ENCODE measurements at places on chromosomes 3 and 15.
A peak's percentile ranks its signal among the peaks of the same experiment; 100 is the strongest.

- DNase-seq: no peak
Observed at GRCh38 chr3:72690629-72691028, 157.6 kb downstream of the SHQ1 start.

DNA sequence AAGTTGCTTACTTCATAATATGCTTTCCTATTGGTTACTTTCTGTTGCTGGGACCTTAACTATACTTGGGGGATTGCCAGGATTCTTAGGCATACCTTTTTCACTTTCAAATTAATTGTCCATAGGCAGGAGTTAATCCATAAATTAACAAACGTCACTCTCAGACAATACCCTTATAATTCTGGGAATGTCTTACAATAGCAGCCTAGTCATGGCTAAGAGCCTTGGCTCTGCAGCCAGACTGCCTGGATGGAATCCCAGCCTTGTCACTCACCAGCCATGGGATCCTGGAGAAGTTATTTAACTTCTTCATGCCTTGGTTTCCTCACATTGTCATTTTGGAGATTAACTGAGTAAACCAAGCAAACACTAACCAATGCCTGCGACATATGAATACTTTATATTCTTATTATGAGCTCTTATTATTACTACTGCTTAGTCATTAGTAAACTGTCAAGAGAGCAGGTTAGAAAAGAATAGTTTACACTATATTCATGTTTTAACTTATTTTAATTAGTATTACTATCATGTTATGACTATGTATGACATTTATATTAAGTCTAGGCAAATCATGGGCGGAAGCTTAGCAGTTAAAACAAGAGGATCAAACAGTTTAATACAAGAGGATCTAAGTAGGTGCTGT lies 29.0 kb downstream of the GYG1 start:
- no peak for DNase-seq

DNA sequence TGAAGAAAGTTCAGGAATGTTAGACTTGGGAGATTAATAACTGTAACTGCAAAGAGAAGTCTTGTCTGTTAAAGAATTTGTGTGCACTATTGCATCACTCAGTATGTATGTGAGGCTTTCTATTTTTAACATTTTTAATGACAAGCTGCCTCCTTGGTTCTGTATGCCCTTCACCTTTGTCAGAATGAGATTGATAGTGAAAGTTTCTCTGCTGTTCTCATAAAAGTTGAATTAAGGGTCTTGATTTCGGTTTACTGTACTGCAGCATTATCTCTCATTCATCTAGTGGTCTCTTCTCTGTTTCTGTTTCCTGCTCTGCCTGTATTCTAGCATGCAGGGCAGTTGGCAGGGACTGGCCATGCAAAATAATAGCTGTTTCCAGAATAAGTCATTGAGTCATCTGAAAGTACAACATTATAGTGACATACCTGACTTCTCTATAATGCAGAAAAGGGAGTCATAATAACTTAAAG lies 454.9 kb downstream of the IL5RA start:
- DNase-seq: no peak

DNA sequence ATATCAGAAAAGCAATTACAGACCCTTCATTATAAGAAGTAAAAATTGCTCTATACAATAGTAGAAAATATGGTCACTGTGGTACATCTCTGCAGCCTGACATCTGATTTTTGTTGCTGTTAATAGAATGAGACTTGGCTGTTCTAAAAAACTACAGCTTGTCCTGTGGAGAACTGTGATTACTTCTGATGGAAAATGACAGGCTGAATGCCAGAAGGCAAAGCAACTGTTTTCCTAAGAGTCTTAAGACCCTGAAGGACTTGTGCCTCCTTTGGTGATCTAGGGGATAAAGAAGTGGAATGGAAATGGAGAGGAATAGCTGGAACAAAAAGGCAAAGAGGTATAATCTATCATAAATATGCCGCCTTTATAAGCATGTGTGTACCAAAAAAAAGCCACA lies 314.8 kb downstream of the BCHE start:
- no peak for DNase-seq

DNA sequence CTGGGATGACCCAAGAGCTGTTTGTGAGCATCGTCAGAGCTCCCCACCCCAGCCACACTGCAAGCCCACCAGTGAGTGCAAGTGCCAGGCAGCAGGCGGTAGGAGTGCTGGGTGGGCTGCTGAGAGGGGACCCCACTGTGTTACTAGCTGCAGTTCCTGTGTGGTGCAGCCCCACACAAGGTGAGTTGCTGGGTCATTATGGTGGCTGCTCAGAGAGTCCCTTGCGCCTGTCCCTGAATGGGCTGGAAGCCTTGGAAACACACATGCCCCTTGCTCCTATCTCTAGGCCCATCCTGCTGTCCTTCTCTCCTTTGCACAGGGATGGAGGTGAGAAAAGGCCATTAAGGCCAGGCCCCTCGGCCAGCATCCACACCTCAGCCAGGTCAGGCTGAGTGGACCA lies 83.7 kb downstream of the SEC22A start:
- no peak for DNase-seq

DNA sequence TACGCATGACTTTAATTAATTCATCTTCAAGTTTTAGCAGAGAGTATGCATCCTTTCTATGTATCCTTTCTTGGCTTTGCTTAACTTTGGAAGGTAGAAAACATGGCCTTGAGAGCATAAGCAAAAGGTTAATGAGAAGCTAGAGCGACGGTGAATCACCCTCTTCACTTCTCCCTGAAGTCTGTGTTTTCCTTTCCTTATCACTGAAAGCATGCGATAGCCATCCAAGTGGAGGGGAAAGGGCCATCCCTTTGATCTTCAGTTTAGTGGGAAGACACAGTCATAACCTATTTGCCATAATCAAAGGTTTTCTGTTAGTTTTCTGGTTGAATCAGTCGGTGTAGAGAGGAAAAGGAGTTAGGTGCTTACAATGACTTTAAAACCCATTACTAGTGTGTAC lies 354.0 kb upstream of the ROBO2 start:
- no peak for DNase-seq

GRCh38 chr15:40766194-40766815 lies 2.4 kb downstream of the GCHFR start:
- no peak for DNase-seq

GRCh38 chr15:60546744-60547143 lies 67.8 kb upstream of the ICE2 start:
- DNase-seq: no peak

DNA sequence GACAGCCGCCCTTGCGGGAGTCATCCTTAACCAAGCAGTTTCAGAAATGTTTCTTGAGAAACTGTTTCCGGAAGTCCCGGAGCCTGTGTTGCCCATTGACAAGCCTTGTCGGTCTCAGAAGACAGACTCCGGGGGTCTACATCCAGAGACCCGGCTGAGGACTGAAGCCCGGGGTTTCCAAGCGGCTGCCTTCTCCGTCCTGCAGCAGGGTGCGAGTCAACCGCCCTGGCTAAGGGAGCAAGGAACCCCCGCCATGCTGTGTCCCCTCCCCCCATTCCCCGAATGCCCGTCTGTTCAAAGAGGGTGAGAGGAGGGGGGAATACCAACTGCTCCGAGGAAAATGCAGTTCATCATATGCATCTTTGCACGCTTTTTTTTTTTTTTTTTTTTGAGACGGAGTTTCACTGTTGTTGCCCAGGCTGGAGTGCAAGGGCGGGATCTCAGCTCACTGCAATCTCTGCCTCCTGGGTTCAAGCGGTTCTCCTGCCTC lies 61.6 kb downstream of the ATP1B3 start:
- DNase-seq: no peak

GRCh38 chr3:194087995-194088855 lies 47.7 kb upstream of the HES1 start:
- peak; percentile 72 for DNase-seq

- peak; percentile 50 for DNase-seq
Observed at GRCh38 chr15:74302821-74303359, 64.6 kb downstream of the CYP11A1 start.

DNA sequence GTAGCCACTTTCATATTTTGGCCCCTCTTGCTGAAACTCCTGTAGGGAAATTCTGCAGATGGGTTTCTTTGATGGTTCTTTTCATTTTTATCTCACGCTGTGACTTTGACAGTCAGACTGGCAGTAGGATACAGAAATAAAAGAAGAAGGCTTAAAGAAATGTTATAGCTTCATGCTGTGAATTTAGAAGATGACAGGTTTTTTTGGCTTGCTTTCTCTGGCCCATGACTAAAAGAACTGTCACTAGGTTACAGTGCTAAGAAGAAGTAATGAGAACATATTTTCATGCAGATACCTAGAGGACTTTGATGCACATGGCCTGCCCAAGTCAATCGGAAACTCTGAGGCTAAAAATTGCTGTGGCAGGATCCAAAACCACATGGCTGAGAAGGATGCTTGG lies 334.5 kb downstream of the EPHA6 start:
- no peak for DNase-seq

GRCh38 chr3:112776000-112776399 lies 70.7 kb downstream of the CD200R1L start:
- DNase-seq: no peak

GRCh38 chr15:49490966-49491365 lies 67.9 kb downstream of the FGF7 start:
- DNase-seq: no peak

DNA sequence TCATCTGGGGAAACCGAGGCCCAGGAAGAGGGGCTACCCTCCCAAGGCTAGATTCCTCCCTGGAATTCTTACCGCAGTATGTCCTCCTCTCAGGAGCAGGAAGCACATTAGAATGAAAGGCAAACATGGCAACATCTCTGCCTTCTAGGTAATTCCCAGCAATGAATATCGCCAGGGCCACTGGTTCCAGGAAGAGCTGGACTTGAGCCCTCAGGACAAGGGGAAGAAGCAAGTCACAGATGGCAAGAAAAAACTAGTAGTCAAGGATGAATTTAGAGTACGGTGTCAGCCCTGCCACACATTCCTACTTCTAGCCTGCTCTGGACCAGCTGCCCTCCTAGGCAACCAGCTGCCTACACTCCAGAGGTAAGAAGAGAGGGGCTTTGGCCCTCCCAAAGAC lies 42.9 kb downstream of the MEGF11 start:
- DNase-seq: no peak

DNA sequence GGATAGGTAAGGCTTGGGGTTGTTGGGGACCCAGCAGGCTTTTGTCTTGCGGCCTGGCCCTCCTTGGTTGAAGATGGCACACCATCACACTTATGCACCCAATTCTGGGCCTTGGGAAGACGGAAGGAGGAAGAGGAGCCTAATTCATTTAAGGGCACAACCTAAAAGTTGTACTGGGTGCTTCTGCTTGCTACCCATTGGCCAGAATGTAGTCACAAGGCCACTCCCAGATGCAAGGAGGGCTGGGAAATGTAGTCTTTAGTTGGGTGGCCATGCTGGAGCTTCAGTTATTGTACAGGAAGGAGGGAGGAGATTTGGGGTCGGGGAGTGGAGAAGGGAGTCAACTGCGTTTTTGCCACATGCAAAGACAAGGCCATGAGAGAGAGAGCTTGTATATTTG lies 109.2 kb downstream of the TMEM266 start:
- peak; percentile 45 for DNase-seq

DNA sequence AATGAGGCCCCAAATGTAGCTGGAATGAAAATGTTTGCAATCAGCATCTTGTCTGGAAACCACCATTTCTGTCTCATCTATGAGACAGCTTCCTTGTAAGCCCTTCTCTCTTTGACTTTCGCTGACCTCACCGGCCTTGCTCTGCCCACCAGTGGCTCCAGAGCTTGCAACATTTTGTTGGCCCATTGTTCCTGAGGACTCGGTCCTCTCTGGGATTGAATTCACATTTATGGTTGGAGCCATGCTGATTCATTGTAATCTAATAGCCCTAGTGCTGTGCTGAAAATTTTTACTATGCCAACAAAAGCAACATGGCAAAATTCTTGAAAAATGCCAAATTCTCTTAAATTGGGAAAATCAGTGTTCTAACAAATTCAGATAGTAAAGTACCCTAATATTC lies 37.2 kb downstream of the ABHD5 start:
- DNase-seq: no peak

DNA sequence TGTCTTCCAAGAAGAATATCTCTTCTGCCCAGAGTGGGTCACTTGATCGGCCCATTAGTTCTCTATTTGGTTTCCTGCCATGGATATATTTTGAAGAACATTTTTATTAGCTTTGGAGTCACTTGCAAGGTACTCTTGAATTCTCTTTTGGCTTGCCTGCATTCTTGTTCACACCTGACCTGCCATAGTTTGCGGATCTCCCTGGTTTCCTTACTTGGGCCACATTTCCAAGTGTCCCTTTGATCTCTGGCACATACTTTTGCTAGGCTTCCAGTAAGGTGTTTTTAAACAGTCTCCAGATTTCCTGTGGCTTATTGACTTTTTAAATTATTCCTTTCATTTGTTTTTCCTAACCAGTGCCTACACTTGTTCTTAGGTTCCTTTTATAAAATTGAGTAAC lies 488.5 kb upstream of the MDFIC2 start:
- no peak for DNase-seq

GRCh38 chr15:40279437-40280141 lies 3.3 kb downstream of the ANKRD63 start:
- DNase-seq: peak; percentile 70

GRCh38 chr15:90609242-90610180 lies 79.8 kb downstream of the CRTC3 start:
- no peak for DNase-seq

DNA sequence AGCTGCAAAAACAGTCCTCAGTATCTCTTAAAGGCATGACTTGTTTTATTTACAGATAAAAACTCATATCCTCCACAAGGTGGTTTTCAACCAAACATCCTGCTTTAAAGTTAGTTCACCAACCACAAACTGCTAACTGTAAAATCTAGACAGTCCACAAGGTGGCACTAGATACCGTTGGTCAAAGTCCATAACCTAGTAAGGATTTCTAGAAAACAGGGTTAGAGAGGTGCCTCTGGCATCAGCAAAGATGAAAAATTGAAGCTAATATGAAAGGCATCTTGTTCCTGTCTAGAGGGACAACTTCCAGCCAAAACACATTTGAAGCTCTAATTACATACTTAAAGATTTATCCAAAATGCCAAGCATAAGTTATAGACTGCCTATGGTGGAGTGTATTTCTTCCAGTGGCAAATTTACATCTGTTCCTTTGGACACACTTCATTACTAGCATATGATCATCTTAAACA lies 56.0 kb downstream of the ZMAT3 start:
- DNase-seq: peak; percentile 86

DNA sequence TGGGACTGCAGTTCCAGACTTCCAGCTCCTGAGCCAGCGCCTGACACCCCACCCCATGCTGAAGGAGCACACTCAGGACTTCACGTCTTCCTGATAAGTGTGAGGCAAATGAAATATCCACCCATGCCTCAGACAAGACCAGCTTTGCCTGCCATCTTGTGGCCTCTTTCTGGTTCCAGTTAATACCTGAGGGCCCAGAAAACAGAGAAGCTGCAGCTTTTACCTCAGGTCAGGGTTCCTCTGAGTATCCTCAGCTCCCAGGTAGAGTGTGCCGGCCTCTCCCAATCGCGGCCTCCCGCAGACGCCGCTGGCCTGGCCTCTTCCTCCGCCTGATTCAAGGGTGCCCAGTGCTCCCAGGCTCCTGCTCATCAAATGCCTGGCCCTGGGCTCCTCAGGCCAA lies 5.1 kb upstream of the KLHL6 start:
- DNase-seq: no peak

DNA sequence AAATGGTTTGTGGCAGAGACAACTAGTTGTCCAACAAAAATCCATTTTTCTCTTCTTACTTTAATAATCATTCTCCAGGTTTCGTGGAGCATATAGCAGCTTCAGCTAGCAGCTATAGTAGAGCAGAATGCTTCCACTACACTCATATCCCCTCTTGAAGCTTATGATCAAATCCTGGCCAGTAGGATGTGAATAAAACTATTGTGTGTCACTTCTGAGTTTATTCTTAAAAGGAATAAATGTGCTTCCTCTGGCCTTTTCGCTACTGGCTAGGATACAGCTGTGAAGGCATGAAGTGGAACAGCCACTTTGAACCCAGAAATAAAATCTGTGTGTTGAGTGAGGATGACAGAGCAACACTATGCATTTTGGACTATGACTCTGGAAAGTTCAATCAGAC lies 7.8 kb upstream of the CPOX start:
- DNase-seq: no peak

Data from A673 (cell line).